Thoracic aorta endothelial cell (primary cell): ENCODE measurements at places on chromosomes 5 and 9. TPM values are rescaled to one million over a fixed set of nuclear protein-coding genes. Genes with fewer than 3 reads are reported as not detected.

The PFN3 gene
- not detected in 2 replicates for total RNA-seq

The GAPT gene
- total RNA-seq, result under 0.01 TPM in 1 of 2 replicates, not detected in the other

The ADAMTSL2 gene
- not detected in 2 replicates for total RNA-seq

The THBS4 gene
- not detected in 2 replicates for total RNA-seq

The WWC1 gene
- 0.27 and 0.72 TPM in 2 replicates for total RNA-seq
